ENCODE measurements at places on chromosomes 1 and 21.

DNA sequence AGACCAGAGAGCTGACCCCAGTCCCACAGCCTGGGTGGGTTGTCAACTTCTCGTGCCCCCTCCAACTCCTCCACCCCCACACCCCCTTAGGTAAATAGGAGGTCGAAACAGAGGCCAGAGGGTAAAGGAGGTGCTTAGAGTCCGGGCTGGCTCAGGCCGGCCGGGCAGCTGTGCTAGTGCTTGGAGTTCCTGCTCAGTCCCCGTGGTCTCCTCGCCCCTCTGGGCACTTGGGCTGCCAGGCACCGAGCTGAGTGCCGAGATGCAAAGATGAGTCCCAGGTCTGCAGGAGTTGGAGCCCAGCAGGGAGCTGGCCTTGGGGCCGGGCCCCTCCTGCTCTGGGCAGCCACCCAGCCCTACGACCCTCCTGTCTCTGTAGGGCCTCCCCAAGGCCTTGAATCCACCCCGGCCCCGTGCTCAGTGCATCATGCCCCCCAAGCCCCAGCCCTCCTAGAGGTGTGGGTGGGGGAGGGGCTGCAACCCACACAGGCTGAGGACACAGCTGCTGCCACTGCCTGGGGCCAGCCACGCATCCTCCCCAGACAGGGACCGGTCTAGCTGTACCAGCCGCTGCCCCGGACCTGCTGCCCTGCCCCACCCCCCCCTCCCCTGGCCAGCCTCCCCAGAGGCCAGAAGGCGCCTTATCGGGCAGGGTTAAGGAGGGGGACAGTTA lies 1.9 kb downstream of the SMIM1 start:
- no peak for DNase-seq

DNA sequence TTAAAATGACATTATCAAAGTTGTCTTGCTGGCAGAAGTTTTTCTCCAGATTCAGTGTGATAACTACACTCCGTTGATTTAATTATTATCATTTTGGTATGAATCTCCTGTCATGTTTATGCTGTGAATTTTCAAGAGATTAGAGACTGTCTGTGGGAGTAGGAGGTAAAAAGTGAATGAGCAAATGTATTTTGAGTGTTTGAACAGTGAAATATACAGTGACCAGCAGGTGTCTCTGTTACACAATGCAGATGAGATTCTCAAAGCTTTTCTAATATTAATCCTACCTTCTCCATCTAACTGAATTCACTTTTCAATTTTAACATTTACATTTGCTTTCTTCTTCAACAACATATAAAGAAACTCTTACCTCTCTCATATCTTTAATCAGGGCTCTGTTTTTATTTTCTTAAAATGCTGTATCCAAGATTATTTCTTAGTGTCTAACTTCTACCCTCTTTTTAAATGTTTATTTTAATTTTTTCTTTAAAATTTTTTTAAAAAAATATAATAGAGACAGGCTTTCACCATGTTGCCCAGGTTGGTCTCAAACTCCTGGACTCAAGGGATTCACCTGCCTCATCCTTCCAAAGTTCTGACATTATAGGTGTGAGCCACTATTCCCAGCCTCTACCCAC lies 20.9 kb upstream of the HSPA13 start:
- DNase-seq, result no peak

GRCh38 chr1:164558461-164559341 lies at the start of gene PBX1:
Gene PBX1, plus strand, starts transcription at chr1:164559184.
- peak; percentile 82 for DNase-seq

GRCh38 chr21:31903896-31904295 lies 31.1 kb downstream of the HUNK start:
- DNase-seq, result no peak

- DNase-seq, result no peak
Observed at GRCh38 chr1:211742889-211743529, 67.6 kb upstream of the NEK2 start.

DNA sequence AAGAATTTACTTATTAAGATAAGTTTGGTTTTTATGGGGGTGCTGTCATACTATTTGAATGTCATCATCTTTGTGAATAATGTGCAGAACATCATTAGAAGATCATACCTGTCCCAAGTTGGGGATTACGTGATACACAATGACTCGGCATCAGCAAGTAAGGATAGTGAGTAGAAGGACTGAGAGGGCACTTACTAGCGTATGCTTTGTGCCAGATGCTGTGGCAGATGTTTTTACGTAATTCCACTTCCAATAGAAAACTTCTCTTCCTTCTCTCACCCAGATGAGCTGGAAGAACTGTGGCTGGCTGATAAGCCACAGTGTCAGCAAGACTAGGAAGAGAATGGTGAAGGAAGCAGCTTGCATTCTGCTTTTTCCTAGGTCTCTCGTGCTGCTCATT lies 28.1 kb upstream of the TGFB2 start:
- DNase-seq, result no peak

- no peak for DNase-seq
Observed at GRCh38 chr1:57190898-57191297, 225.1 kb upstream of the C8B start.

- DNase-seq, result no peak
Observed at GRCh38 chr1:30130099-30130498, 593.3 kb downstream of the MATN1 start.

DNA sequence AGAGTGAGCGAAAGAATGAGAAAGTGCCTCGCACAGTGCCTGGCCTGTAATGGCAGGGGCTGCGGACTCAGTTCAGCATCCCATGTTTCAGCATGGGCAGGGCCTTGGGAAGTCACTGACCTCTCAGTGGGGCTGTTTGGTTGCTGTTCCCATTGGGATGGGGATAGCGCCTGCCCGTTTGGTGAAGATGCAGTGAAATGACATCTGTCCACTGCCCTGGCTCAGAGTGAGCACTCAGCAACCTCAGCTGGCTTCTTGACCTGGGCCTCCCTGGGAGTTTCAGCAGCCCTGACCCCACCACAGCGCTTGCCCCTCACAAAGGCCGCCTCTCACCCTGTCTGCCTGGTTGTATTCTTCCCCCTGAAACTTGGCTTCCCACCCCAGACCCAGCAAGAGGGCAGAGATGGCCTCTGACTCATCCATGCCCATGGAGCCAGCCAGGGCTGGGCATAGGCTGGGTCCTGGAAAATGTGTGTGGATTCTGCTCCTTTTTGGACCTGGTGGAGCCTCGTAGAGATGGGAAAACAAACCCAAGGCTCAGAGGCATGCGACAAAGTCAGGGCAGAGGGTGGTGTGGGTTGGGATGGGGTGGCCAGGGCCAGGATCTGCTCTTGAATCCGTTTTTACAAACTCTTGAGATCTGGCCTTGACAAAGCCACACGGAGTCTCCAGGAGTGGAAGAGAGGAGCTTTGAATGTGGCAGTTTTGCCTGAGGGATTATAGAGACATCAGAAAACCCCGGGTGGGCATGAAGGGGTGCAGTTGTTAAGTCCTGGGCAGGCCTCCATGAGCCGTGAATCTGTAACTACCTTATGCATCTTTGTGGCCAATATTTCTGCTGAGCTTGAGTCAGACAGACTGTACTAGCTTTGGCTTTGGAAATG lies 1.2 kb downstream of the XKR8 start:
- DNase-seq, result peak; percentile 40

DNA sequence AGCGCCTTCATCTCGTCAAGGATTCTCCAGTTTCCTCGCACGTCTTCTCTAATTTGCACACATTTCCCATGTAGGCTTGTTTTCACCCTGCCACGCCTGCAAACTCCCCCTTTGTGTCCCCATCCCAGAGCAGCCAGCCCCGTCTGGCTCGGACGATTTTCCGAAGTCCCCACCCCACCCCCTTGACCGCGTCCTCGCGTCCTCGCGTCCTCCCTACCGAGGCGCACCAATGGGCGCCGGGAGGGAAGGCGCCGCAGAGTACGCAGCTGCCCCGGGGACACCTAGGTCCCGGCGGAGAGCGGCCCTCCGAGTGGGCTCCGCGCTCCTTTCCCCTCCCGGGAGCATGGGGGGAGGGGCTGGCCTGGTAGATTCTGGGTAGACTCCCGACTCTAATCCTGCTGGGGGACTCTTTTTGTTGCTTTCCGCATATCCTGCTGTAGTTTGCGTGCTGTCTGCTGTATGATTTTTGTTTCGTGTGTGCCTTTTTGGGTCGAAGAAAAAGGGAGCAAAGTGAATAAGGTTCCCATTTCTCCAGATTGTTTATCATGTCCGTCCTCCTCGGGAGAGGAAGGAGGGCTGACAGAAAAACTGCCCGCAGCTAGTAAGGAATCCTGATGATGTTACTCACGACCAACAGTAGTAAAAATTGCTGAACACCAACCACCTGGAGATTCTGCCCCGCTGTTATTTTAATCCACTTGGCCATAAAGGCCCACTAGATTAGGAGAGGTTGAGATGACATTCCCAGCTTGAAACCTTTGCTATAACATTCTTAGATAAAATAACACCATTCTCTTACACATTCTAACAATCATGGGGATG lies 1.5 kb downstream of the CACHD1 start:
- peak; percentile 14 for DNase-seq

GRCh38 chr1:22922640-22923039 lies 50.0 kb downstream of the LACTBL1 start:
- DNase-seq, result no peak

DNA sequence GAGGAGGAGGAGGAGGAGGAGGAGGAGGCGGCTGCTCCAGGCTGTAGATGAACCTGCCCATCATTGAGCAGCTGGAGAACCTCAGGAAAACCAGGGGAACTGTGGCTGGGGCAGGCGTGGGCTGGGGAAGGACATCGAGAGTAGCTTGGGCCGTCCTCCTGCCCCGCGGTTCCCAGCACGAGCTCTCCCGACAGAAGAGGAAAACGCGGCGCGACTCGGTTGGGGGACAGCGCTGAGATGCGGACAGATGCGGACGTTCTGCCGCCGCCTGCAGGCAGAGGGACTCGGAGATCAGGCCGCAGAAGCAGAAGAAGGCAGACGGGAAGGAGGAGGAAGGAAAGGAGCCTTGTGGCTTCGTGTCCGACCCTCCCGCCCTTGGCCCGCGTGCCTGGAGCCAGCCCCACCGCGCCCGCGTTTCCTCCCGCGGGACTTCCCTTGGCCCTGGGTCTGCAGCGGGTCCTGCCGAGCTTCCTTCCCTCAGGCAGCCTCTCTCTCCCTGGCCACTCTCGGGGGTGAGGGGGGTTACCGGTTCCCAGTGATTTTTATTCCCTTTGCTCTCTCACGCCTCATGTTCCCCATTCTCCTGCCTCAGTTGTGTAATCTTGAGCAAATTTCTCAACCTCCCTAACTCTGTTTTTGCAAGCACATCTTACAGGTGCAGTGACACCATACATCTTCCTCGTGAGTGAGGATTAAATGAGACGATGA lies 1.7 kb upstream of the TNFRSF9 start:
- no peak for DNase-seq

DNA sequence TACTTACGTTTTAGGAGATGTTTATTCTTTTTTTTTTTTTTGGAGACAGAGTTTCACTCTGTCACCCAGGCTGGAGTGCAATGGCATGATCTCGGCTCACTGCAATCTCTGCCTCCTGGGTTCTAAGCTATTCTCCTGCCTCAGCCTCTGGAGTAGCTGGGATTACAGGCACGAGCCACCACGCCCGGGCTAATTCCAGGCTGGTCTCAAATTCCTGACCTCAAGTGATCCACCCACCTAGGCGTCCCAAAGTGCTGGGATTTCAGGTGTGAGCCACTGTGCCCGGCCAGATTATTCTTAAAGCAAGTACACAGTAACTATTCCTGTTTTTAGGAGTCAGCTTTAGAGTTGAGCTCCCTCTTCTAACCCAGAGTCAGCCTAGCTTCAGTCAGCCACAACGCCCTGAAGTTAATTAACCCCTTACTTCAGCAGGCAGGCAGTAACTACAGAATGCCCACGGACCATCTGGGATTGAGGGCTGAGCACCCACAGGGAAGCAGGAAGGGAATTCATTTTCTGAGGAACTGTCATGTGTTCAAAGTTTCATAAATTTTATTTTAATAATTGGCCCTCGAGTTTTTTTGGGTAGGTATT lies 5.3 kb upstream of the ID3 start:
- DNase-seq, result no peak

DNA sequence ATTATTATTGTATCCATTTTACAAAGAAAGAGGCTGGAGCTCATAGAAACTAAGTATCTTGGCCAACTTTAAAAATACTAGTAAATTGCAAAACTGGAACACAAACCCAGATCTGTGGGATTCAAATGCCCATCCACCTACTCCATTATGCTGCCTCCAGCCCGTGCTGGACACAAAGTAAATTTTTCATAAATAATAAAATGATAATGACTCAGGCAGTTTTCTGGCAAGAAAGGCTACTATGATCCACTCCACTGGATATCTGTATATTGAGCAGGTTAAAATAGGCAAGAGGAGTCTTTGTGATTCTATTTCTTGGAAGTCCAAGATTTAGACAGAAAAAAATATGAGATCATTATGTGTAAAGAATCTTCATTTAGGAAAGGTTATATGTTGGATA lies 138.3 kb upstream of the DUSP10 start:
- no peak for DNase-seq
